Stimulated activated CD4-positive, alpha-beta T cell treated with anti-CD3 and anti-CD28 coated beads, Interleukin-12 subunit alpha, Interleukin-12 subunit beta, amount 100 ng/mL, for 4 hours (primary cell): ENCODE measurements at places on chromosomes 3 and 15.

- no peak for DNase-seq
Observed at GRCh38 chr3:45612918-45613602, 18.5 kb downstream of the LIMD1 start.

DNA sequence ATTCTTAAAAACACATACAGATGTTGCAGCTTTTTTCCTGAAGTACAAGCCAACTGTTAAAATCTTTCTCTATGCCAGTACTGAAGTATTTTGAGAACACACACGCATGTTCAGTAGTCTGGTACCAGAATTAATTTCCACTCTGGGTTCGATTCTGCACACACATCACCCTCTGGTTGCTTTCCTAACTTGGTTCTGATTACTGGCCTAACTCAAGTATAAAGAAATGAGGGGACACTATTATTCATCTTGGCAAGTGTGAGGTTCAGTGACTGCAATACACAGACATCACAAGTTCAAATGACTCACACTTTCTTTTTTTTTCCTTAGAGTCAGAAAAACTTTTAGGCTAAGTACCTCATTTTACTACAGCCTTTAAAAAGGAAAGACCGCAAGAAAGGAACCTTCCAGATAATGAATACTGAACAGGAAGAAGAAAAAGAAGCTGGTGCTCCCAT, 37.4 kb upstream of the LDHAL6B start:
- DNase-seq, result no peak

DNA sequence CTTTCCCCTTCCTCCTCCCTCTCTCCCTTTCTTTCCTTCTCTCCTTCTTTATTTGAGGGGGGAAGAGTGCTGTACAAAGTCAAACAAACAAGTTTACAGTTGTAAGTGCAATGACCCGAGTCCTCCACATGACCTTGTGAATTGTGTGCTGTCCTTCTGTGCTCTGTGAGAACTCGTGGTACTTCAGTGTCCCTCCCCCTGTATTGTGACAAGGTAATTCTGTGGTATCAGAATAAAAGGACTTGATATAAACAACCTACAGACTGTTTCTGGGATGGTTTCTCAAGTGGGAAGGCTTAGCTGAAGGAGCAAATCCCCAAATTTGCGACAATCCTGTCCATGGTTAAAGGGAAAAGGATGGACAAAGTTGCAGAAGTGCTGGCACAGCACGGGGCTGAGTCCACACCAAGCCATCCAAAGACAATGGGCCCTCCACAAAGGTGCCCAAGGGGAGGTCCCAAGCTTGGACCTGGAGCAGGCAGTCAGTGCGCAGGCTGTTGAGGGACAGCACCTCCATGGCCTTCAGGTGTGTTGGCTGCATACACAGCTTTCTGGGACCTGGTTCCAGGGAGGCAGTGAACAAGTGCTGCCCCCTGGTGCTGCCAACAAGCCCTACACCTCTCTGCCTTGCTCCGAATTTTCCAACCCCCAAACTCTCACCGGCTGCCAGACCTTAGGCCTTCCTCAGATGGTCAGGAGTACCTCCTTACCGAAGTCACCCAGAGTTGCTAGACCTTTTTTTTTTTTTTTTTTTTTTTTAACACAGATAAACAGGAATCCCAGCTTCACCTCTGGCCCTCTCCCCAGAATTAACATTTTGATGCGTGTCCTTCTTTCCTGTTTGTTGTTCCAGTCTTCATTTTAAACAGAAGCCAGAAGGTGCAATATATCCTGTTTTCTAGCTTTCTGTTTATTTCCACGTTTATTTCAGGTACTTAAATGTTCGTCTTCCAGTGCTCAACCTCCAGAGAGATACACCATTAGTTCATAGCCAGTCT, 2.6 kb upstream of the APEH start:
- peak; percentile 67 for DNase-seq

DNA sequence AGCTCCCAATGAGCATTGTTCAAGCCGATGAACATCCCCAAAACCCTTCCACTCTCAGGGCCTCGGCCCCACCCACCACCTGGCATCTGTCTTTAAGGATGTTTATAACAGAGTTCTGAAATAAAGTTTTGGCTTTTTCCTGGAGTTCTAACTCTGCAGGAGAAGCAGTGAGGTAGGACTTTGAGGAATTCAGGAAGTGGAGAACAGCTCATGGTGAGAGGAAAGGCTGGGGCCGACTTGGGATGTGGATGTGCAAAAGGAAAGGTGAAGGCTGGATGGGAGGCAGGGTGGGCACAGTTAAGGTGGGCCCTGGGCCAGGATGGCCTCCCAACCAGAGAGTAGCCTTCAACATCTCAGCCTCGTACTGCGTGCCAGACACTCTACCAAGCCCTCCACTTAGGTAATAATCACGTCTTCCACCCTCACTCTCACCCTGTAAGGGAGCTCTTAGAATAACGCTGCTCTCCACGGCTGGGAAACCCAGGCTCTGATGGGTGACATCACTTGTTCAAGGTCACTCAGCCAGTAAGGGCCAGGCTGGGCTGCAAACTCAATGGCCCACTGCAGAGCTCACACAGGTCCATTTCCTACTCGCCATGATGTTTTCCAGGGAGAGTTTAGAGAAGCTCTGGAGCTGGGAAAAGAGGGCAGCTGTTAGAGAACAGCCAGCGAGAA, 28.5 kb downstream of the LIPC start:
- DNase-seq, result no peak

- DNase-seq, result no peak
Observed at GRCh38 chr3:122923611-122924010, 104.0 kb downstream of the SEMA5B start.

DNA sequence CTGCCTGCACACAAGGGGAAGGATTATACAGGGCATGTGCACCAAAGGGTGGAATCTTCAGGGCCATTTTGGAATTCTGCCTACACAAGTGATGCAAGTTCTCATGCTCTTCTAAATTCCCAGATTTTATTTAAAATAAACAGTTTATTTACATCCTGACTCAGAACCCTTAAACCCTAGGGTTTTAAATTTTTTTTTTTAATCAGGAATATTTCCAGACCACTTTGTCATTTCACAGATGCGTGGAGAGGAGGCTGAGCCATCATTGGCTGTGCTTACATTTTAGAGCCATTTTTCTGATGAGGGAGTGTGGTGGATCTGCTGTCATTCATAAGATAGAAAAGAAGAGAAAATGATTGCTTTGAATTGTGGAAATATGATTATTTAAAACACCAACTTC, 65.2 kb upstream of the MNS1 start:
- DNase-seq, result no peak

DNA sequence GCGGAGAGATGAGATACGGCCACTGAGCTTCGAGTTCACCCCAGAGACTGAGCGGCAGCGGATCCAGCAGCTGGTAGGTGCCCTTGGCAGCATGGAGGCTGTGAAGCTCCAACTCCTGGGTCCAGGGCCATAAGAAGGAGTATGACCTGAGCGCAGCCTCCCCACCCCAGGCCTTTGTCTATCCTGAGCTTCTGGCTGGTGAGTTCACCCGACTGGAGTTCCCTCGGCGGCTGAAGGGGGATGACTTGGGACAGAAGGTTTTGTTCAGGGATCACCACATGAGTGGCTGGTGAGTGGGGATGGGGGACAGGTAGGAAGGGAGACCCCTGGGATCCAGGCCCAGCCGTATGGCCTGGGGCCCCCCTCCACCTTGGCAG, 2.6 kb downstream of the PPM1M start:
- no peak for DNase-seq

DNA sequence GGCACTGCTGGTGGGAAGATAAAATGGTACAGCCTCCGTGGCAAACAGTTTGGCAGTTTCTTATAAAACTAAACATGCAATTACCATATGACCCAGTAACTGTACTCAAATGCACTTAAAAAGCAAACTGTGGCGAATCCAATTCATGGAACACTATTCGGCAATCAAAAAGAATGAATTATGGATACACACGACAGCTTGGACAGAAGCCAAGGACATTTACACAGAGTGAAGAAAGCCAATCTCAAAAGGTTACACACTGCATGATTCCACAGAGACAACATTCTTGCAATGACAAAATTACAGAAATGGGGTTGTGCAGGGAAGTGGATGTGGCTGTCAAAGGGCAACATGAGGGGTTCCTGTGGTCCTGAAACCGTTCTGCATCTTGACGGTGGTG, 122.1 kb upstream of the IQSEC1 start:
- DNase-seq, result no peak
